Stimulated activated CD8-positive, alpha-beta memory T cell treated with anti-CD3 and anti-CD28 coated beads, Interleukin-4, amount 100 ng/mL, for 4 hours (primary cell): ENCODE measurements at places on chromosomes 3 and 15.

- DNase-seq = no peak
These were observed 39.3 kb upstream of the UTS2B start for GRCh38 chr3:191369616-191370010.

DNA sequence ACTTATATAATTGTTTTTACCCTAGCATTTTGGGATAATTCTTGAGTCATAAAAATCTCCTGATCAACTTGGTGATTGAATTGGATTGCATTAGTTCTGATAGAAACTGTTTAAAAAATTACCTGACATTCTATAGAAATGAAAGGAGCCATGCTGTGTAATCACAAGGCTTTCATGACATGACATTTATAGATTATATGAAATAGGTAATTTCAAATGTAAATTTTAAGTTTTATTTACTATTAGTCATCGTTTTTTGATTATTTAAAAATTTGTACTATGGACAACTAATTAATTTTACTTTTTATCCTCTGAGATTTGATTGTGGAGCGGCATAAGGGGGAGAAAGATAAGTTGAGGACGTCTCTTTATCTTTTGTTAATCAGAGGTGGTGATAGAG lies 12.3 kb upstream of the CHD2 start:
- DNase-seq = no peak

DNA sequence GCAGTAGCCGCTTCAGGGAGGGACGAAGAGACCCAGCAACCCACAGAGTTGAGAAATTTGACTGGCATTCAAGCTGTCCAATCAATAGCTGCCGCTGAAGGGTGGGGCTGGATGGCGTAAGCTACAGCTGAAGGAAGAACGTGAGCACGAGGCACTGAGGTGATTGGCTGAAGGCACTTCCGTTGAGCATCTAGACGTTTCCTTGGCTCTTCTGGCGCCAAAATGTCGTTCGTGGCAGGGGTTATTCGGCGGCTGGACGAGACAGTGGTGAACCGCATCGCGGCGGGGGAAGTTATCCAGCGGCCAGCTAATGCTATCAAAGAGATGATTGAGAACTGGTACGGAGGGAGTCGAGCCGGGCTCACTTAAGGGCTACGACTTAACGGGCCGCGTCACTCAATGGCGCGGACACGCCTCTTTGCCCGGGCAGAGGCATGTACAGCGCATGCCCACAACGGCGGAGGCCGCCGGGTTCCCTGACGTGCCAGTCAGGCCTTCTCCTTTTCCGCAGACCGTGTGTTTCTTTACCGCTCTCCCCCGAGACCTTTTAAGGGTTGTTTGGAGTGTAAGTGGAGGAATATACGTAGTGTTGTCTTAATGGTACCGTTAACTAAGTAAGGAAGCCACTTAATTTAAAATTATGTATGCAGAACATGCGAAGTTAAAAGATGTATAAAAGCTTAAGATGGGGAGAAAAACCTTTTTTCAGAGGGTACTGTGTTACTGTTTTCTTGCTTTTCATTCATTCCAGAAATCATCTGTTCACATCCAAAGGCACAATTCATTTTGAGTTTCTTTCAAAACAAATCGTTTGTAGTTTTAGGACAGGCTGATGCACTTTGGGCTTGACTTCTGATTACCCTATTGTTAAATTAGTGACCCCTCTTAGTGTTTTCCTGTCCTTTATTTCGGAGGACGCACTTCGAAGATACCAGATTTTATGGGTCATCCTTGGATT lies at the start of gene MLH1:
Gene MLH1, plus strand, starts transcription at position 193 of the 958 bp plus-strand sequence. Its CDS starts 30 bp downstream, at position 223.
- DNase-seq = peak; percentile 98

- DNase-seq = no peak
These were observed 185.7 kb downstream of the CGGBP1 start for GRCh38 chr3:87873136-87873535.

GRCh38 chr3:115652738-115653137 lies 29.4 kb downstream of the GAP43 start:
- no peak for DNase-seq

DNA sequence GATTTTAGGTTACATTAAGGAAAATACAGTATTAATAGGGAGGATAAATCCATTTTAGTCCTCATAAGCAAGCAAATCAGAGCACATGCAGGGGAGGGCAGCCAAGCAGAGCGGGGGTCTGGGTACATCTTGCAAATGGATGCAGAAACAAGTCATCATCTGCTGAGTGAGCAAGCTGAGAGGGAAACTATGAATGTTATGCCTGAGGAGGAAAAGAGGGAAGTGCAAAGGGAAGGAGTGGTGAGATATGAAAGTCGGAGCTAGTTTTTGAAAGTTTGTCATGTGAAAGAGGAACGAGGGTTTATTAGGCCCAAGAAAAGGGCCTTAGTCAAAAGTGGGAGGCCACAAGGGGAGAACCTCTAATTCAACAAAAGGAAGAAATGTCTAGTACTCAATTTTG lies 15.4 kb downstream of the PTX3 start:
- DNase-seq = no peak

- no peak for DNase-seq
These were observed 331.2 kb upstream of the TBL1XR1 start for GRCh38 chr3:177528306-177529070.

DNA sequence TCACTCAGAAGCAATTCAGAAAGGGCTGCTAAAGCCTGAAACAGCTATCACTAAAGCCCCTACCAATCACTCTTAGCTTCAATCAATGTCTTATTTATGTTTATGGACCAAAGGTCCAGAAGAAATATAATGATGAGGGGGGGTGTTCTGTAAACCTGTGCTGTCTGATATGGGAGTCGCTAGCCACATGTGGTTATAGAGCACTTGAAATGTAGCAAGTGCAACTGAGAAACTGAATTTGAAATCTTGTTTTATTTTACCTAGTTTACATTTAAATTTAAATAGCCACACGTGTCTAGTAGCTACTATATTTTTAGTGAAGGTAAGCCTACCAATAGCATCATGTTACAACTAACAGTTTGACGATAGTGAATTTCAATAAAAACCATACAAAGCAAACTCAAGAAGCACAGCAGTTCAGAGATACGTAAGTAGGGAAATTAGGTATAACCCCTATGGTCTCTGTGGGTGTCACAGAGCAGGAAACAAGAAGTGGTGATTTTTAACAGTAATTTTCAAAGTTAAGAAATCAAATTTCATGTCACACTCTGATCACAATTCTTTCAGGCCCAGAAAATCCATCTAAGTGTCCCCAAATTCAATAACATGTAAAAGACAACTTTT lies 3.6 kb downstream of the POU1F1 start:
- no peak for DNase-seq

DNA sequence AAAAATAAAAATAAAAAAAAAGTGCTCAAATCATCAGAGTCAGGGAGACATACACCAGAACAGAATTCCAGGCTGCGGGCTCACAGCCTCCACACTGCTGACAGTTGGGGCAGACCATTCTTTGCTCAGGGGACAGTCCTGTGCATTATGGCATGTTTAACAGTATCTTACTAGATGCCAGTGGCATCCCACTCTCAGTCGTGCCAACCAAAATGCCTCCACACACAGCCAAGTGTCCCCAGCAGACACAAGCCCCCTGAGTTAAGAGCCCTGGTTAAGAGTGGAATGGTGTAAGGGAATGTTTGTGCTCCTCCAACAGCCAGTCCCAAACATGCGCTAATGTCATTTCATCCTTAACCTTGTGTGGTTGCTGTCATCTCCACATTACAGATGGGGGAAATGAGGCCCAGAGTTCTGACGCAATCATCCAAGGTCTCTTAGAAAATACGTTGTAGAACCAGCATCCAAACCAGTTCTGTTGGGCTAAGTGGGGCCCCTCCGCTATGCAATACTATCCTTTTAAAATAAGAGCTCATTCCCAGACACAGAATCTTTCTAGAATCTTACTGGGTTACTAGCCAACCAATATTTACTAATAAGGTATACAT lies 26.0 kb downstream of the CFAP92 start:
- DNase-seq = no peak

DNA sequence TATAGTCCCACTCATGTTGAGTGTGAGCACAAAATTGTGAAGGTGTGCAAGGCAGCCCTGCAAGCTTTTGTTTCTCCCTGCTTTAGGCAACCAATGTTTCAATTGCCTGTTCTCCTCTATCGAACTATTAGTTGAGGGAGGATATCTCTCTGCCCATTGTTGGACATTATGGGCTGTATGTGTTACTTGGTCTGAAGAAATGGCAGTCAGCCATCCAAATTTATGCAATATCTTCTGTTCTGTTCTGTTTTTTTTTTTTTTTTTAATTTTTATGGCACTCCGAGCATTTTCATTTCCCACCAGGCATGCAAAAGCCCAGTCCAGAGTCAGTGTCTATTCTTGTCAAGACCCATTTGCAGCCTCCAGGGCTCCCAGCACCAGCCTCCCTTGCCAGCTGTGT lies 44.0 kb downstream of the ANAPC13 start:
- DNase-seq = no peak

- DNase-seq = no peak
These were observed 45.4 kb upstream of the FAM98B start for GRCh38 chr15:38408576-38408975.

DNA sequence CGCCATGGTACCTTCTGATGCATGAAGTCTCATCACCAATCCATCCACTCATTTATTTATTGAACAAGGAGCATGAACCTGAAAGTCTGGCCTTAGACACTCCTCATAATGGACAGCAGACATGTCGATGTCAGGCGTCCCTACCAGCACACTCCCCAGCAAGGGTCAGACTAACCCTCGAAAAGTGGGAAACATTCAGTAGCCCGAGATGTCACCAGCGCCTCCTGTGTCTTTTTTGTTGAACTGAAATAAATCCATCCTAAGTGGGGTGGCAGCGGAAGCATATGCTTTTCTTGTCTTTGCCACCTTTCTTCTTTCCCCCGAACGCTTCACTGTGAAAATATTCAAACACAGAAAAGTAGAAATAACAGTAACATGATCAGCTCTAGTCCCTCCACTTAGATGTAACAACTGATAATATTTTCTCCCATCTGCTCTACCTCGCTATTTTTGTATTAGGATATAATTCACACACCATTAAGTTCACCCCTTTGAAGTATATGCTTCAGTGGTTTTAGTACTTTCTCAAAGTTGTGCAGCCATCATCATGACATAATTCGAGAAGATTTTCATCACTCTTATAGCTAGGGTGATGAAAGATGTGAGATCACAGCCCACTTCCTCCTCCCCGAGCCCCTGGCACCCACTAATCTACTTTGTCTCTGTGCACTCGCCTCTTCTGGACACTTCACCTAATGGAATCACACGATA lies 121.6 kb downstream of the ADAMTS17 start:
- no peak for DNase-seq

DNA sequence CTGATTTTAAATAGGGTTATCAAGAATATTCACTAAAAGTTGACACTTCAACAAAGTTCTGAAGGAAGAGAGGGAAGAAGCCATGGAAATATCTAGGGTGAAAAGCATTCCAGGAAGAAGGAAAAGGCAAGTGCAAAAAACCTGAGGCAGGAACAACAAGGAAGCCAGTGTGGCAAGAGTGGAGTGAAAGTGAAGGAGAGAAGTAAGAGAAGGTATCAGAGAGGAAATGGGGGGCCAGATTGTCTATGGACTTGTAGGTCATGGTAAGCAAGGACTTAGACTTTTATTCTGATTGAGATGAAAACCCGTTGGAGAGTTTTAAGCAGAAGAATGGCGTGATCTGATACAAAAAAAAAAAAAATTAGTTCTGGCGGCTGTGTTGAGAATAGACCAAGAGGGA lies 18.5 kb upstream of the ZNF609 start:
- DNase-seq = no peak

DNA sequence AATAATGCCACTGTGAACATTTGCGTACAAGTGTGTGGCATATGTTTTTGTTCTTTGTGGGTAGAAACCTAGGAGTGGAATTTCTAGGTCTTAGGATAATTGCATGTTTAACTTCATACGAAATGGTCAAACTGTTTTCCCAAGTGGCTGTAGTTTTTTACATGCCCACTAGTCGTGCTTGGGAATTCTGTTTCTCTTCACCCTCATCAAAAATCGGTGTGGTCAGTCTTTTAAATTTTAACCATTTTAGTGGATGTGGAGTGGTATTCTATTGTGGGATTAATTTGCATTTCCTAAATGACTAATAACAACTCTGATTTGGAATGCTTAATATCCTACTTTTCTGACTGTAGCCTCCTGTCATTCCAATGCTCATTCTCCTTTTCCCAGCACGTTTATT lies 27.6 kb downstream of the ZFAND6 start:
- no peak for DNase-seq

- no peak for DNase-seq
These were observed 27.9 kb downstream of the MCTP2 start for GRCh38 chr15:94259121-94259751.
